ENCODE measurements at places on chromosomes 13 and 19. TPM values are rescaled to one million over a fixed set of nuclear protein-coding genes. Genes with fewer than 3 reads are reported as not detected.

DNA sequence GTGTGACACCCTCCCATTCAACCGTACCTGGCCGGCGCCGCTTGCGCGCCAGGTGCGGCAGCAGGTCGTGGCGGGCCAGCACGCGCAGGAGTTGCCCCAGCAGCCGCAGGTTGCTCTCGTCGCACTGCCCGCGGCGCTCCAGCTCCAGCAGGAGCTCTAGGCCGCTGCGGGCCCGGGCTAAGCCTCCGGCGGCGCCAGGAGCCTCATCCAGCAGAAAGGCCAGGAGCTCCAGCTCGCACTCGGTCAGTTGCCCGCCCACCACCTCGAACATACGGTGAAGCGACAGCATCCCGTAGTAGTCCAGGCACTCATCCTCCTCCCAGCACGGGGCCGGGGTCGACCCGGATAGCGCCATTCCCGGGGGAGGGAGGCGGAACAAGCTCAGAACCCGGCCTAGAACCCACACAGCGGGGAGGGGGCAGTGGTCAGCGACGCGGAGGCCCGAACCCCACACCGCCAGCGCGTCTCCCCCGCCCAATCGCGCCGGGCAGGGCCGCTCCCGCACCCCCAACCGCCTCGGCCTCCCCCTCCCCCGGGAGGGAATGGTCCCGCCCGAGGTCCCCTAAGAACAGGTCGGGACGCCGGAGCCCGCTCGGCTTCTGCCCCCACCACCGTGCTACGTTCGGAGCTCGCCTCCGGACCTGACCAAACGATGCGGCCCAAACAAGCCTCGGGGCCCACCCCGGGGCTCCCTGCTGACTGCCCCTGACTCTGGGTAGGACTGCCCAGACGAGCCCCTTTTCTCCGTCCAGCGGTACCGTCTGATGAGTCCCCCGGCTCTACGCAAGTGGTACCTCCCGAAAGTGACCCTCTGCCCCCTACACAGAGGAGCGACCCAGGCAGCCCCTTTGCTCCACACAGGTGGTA lies 591 bp downstream of the DEDD2 start:
- H3K36me3 ChIP-seq, result no peaks in the 10 kb centered on the region
- peaks cover 6% of the 10 kb centered on the region for H3K4me1 ChIP-seq
- no peaks in the 10 kb centered on the region for H3K27me3 ChIP-seq

DNA sequence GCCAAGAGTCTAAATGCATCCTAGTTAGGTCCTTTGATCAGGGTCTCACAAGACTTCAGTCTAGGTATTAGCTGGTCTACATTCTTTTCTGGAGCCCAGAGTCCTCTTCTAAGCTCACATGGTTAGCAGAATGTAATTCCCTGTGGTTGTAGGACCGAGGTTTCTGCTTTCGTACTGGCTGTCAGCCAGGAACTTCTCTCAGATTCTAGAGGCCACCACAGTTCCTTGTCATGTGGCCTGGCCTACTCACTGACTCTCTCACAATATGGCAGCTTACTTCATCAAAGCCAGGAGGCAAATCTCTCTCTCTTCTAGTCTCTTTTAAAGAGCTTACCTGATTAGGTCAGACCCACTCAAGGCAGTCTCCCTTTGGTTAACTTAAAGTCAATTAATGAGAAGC lies 82.9 kb downstream of the POU4F1 start:
- H3K4me1 ChIP-seq, result no peaks in the 10 kb centered on the region
- H3K27me3 ChIP-seq, result no peaks in the 10 kb centered on the region
- DNase-seq, result no peak

- H3K27me3 ChIP-seq, result no peaks in the 10 kb centered on the region
- H3K27ac ChIP-seq, result no peak overlapping the region
- DNase-seq, result no peak
Measured at GRCh38 chr19:5627395-5627904, 4.6 kb downstream of the SAFB start.

DNA sequence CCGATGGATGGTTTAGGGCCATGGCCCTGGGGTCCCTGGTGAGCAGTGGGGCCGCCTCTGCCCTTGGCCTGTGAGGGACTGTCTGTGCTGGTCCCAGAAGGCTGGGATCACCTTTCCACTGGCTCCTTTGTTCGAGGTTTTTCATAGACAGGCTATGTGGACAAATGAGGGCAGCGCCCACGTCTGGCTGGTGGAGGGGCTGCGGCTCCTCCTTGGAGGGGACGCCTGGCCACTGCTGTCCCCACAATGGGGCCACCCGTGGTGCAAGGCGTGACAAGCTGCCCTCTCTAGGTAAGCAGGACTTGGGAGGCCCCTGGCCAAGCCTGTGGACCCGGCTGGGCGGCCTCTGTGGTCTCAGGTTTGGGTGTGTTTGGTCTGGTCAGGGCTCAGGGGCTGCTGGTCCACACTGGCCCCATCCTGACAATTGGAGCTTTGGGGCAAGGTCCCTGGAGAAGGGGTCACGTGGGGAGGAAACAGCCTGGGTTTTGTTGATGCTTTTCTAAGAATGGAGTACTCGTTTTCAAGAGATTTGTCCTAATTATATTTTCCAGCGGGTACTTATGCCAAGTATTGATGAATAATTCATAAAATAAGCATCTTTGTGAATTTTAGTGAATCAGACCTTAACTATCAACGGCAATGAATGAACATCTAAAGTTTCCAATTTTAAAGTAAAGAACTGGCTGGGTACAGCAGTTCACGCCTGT lies 33.3 kb downstream of the MCF2L start:
- no peaks in the 10 kb centered on the region for H3K36me3 ChIP-seq
- peaks cover 19% of the 10 kb centered on the region for H3K4me1 ChIP-seq
- no peak overlapping the region for H3K4me3 ChIP-seq
- DNase-seq, result no peak

GRCh38 chr13:78197231-78197630 lies 278.6 kb upstream of the EDNRB start:
- DNase-seq, result no peak
- no peak overlapping the region for H3K27ac ChIP-seq
- H3K4me1 ChIP-seq, result no peaks in the 10 kb centered on the region
- no peaks in the 10 kb centered on the region for H3K27me3 ChIP-seq

The SPACA4 gene
- not detected for total RNA-seq

- no peaks in the 10 kb centered on the region for H3K27me3 ChIP-seq
- no peak overlapping the region for H3K27ac ChIP-seq
- no peaks in the 10 kb centered on the region for H3K4me1 ChIP-seq
- DNase-seq, result no peak
- no peak overlapping the region for H3K4me3 ChIP-seq
Measured at GRCh38 chr19:36638862-36639510, 27.7 kb downstream of the ZNF461 start.

- H3K36me3 ChIP-seq, result no peaks in the 10 kb centered on the region
- H3K4me1 ChIP-seq, result no peaks in the 10 kb centered on the region
- H3K4me3 ChIP-seq, result no peak overlapping the region
- no peak overlapping the region for H3K27ac ChIP-seq
- no peaks in the 10 kb centered on the region for H3K27me3 ChIP-seq
- DNase-seq, result no peak
Measured at GRCh38 chr19:55352549-55353145, 1.9 kb downstream of the COX6B2 start.

The MYO9B gene
- 45.4 TPM for total RNA-seq

The NLRP9 gene
- not detected for total RNA-seq

DNA sequence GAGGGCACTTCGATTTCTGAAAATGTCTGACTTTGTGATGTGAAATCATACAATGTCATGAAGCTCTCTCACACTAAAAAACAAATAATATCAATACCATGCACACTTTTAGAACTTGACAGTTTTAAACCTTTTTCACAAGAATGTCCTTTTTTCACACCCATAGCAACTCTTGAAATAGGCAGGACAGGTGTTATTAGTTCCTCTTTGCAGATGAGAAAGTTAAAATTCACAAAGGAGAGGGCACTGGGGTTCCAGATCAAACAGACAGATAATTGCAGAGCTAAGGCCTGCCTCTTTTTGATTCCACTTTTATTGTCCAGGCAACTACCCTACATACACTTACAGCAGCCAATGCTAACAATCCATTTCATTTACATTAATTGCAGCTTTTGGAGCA lies 142.8 kb downstream of the KLF12 start:
- DNase-seq, result no peak
- H3K27me3 ChIP-seq, result no peaks in the 10 kb centered on the region
- H3K27ac ChIP-seq, result no peak overlapping the region
- H3K4me1 ChIP-seq, result no peaks in the 10 kb centered on the region
- H3K36me3 ChIP-seq, result no peaks in the 10 kb centered on the region

The STK24 gene
- total RNA-seq, result 55.3 TPM

DNA sequence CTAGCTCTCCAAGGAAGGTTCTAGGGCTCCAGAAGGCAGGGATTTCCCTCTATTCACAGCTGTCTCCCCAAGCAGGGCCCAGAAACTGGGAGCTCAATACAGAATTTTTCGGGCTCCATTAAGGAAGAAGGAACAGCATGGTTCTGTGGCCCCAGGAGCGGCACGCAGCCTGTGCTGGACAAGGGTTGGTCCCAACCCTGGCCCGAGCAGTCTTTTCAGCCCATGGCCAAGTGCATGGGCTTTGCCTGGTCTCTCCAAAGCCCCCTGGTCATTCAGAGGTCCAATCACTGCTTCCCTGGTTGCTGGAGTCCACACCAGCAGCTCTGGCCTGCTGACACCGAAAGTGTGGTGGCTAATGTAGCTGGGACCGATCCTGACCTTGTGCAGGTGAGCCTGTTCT lies 6.6 kb upstream of the PRKD2 start:
- no peak for DNase-seq
- no peaks in the 10 kb centered on the region for H3K27me3 ChIP-seq
- no peak overlapping the region for H3K27ac ChIP-seq
- no peaks in the 10 kb centered on the region for H3K4me1 ChIP-seq
- H3K4me3 ChIP-seq, result no peak overlapping the region

DNA sequence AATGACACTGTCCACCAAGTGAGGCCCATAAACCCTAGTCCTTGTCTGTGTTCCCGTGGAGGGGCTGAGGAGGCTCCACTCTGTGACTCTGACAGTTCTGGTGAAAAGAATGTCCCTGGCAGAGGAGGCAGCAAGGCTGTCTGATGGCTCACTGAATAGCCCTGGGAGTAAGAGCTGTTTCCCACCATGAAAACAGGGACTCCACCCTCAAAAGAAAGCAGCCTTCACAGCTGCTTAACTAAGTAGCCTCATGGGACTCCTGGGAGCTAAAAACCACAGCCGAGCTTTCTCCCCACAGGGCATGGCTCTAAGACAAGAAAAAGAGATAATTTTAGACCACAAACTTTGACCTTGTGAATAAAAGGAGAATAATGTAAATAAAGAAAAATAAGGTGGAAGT lies 135.1 kb upstream of the FRY start:
- H3K27me3 ChIP-seq, result no peaks in the 10 kb centered on the region
- no peak overlapping the region for H3K4me3 ChIP-seq
- H3K4me1 ChIP-seq, result peaks cover 7% of the 10 kb centered on the region
- no peak for DNase-seq
- no peaks in the 10 kb centered on the region for H3K36me3 ChIP-seq

DNA sequence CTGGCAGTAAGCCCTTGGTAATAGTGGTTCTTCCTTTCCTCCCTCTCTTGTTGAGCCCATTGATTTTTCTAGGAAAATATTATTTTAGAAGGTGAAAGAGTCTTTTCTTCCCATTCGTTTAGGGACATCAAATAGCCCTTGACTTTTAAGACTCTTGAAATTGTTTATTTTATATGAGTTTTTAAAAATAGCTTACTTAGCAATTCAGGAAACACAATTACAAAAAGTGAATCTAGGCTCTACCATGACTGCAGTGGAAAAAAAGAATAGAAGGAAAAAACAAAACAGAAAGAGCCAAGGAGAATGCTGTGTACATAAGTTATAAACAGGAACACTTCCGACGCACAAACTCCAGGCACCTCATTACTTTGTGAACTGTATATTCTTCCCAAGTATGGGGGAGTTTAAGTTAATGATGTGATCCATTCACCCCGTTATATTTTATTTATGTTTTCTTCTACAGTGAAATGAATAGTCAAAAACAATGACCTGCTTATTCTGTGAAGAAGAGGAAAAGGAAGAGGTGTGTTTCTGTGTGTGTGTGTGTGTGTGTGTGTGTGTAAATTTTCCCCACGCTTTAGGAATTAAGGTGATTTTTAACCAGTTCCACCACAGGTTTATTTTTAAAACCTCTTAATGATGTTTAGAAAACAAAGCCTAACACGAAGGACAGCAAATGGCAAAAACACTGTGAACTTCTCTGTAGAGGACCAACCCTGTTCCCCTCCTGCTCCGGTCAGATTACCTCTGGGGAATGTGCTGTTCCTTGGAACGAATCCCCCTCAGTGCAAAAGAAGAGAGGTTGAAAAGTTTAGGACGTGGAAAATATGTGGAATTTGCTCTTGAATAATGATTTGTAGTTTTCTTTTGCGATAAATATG lies 266.3 kb downstream of the KLF5 start:
- DNase-seq, result no peak
- H3K27me3 ChIP-seq, result no peaks in the 10 kb centered on the region
- no peak overlapping the region for H3K27ac ChIP-seq
- no peaks in the 10 kb centered on the region for H3K4me1 ChIP-seq
- no peak overlapping the region for H3K4me3 ChIP-seq

The ZIC2 gene
- not detected for total RNA-seq
